NCI-H1092 treated with DMSO at 0.1 percent for 48 hours (cell line): ENCODE measurements at places on chromosomes 11 and 22.

DNA sequence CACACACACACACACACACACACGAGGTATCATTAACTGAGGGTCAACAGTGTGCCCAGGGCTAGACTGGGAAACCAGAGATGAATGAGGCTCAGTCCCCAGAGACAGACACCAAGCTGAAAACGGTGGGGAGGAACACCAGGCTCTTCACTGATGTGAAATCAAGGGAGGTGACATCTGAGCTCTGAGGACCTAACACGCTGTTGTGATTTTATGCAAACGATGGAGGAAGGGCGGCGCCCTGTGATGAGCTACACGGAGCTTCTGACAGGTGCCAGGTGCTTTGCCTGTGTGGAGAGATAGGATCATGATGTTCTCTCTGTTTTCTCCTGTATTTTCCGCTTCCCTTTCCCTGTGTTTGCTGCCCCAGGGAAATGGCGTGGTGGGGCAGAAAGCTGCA, 6.5 kb upstream of the CYB5R3 start:
- no peak for DNase-seq

DNA sequence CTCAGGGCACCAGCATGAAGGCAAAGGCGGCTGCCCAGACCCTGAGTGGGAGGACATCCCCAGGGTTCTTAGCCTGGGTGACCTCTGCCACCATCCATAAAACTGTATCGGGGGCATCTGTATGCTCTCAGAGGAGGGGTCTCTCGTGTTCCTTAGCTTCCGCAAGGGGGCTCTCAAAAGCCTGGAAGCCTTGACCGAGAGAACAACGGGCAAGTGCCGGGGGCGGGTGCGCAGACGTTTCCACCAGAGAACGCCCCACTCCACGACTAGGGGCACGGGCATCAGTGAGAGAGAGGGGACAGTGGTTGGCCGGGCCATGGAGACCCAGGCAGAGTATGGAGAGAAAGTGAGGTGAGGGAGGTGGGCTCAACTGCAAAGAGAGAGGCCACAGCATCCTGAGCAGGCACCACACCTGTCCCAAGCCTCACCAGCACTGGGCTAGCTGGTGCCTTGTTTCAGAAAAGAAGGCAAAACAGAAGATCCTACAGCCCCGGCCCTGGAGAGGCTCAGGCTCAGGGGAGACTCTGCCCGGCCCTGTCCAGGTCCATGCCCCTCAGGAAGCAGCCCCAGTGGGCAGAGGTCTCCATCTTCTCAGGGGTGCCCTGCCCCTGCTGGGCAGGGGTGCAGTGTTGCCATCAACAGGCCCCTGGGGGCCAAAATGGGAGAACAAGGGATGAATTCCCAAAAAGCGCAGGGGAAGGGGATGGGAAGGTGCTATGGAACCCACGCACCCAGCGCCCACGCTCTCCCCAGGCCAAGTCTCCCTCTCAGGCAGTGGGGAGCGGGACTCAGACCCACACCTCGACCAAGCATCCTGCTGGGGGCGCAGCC, 5.9 kb downstream of the TSPAN32 start:
- DNase-seq: no peak

DNA sequence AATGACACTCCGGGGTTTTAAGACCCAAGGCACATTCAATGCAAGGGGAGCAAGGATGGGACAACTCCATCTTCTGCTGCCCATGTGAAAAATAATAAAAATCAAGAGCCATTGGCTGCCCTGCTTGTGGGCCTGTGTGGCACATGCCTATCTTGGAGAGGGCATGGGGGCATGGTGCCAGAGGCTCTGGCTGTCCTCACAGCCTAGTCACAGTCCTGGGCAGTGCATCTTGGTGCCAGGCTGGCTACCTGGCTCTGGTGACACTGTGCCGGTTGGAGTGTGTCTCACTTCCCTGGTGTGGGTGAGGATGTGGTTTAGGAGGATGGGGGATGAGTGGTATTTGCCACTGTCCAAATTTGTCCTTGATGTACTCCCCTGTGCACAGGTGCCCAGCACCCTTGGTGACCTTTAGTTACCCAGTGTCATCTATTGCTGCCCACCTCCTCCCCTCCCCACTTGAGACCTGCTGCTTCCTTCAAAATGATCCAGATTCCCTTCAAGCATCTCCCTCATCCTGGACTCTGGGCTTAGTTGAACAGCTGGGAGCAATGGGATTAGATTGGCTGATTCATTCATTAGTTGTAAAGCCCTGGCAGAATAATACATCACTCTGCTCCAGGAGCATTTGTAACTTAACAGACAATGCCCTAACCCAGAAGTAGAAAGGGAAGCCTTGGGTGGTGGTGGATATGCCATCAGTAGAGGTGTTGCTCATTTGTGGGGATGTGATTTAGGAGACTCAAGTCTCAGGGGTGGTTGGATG, 4.6 kb downstream of the TMEM86A start:
- DNase-seq: no peak

- no peak for DNase-seq
Measured at GRCh38 chr11:131430473-131431208, 60.2 kb downstream of the NTM start.

DNA sequence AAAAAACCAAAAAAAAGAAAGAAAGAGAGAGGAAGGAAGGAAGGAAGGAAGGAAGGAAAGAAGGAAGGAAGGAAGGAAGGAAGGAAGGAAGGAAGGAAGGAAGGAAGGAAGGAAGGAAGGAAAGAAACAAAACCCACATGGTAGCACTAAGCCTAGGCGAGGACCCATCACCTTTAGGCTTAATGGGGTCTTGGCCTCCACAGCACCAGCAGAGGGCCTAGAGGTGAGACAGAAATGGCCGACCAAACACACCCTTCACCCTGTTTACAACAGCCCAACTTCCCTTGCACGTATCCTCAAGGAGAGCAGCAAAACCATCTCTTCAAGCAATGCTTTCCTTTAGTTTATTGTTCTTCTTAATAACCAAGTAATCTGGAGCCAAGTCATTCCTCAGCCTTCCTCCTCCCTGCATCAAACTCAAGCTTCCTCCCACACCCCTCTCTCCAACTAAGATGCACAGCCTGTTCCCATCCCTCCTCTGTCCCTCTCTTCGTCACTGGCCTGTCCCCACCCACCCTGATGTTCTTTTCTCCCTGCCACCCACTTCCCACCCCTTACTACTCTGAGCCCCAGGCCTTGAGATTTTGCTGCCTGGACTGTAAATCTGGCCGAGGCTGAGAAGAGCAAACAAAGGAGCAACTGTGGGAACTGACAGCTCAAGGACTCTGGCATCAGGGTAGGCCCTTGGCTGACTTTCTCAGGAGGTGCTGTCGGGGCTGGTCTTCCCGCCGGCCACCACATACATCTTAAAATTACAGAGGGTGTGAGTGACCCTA, 26.0 kb downstream of the POU2AF1 start:
- no peak for DNase-seq

- DNase-seq: no peak
Measured at GRCh38 chr11:72951888-72952287, 137.7 kb downstream of the ATG16L2 start.

- no peak for DNase-seq
Measured at GRCh38 chr11:68037411-68038225, 1.2 kb upstream of the TCIRG1 start.

DNA sequence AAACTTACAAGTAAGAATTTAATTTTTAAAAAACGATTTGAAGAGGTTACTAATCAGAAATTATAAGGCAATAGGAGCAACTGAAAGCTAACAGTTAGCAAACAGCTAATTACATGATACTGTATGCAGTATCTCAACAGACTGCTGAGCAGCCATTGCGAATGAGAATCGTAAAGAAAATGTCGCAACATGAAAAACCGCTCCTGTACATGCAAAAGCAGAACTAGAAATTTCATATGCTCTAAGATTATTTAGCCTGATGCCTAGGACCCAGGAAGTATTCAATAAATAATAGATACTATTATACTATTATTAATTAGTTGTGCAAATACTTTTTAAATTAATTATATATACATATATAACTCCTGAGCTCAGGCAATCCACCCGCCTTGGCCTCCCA, 48.7 kb upstream of the EP300 start:
- DNase-seq: no peak

GRCh38 chr11:30635401-30635989, 49.3 kb upstream of the MPPED2 start:
- DNase-seq: no peak

DNA sequence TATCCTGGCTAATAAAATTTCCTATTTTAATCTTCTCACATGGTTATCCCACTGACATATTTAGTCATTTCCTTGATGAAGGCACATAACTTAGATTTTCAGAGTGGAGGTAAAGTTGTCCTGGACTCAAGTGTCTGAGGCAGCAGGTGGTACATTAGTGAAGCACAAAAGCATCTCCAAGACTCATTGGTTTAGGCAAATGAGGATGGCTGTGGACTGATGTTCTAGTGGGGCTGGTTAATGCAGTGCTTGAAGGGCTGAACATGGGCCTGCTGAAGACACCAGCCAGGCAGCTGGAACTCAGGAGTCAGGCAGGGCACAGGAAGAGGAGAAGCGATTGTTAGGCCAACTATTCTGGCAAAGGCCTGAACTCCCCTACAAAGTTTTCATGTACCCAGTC, 76.3 kb upstream of the SESN3 start:
- DNase-seq: no peak

DNA sequence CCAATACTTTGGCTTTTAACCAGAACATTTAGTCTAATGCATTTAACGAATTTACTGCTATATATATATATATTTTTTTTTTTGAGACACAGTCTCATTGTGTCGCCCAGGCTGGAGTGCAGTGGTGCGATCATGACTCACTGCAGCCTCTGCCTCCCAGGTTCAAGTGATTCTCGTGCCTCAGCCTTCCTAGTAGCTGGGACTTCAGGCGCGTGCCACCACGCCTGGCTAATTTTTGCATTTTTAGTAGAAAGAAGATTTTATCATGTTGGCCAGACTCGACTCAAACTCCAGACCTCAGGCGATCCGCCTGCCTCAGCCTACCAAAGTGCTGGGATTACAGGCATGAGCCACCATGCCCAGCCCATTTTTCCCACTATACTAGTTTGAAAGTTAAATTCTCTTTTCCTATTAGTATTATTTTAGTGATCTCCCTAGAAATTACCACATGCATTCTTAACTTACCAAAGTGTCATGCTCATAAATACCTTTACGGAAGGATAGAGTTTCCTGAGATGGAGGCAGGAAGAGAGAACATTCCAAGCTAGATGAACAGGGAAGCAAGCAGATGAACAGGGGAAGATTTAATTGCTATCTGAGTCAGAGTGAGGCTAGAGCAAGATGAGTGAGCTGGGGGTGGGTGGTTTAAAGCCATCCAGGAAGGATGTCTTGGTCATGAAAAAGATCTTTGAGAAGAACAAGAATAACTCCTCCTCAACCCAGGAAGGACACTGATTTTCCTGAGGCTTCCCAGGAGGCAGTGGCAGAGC, 4.4 kb upstream of the PGAP2 start:
- DNase-seq: no peak

DNA sequence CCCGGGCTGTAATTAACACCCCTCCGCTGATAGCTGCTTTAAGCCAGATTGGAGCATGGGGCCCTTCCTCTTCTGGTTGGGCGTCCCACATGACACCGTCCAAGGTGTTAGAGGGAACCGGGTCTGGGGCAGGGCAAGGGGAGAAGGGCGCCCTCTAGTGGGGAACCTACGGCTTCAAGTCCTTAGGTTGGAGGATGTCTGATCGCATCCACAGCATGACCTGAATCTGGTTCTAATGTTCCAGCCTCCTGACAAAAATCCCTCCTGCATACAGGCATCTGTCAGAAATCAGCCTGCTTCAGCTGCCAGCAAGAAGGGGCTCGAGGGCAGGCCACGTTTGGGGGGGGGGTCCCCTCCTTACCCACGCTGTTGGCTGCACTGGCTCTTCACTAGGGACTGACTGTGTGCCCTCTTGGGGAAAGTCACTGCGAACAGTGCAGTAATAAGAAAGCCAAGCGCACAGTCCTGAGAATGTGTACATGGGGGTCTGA, 94.2 kb upstream of the TBCEL start:
- DNase-seq: peak; percentile 61

GRCh38 chr11:45879803-45880686, 5.4 kb upstream of the MAPK8IP1 start:
- no peak for DNase-seq

- no peak for DNase-seq
Measured at GRCh38 chr22:28142361-28142961, 223.4 kb upstream of the PITPNB start.

DNA sequence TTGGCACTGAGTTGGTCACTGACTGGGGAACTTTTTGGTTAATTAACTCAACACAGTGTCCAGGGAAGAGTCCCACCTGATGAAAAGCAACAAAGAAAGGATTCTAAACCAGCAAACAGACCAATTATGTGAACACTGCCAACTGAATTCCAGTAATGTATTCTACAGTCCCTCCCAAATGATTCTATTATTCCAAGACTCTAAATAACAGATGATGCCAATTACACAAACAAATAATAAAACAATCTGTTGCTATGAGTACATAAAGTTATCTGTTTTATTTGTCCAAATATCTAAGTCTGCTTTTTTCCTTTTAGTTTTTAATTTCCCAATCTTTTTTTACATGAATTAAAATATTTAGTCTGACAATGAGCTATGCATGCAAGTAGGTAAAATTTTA, 98.3 kb upstream of the TP53AIP1 start:
- no peak for DNase-seq

GRCh38 chr11:112817376-112817775, 143.8 kb upstream of the NCAM1 start:
- DNase-seq: no peak

DNA sequence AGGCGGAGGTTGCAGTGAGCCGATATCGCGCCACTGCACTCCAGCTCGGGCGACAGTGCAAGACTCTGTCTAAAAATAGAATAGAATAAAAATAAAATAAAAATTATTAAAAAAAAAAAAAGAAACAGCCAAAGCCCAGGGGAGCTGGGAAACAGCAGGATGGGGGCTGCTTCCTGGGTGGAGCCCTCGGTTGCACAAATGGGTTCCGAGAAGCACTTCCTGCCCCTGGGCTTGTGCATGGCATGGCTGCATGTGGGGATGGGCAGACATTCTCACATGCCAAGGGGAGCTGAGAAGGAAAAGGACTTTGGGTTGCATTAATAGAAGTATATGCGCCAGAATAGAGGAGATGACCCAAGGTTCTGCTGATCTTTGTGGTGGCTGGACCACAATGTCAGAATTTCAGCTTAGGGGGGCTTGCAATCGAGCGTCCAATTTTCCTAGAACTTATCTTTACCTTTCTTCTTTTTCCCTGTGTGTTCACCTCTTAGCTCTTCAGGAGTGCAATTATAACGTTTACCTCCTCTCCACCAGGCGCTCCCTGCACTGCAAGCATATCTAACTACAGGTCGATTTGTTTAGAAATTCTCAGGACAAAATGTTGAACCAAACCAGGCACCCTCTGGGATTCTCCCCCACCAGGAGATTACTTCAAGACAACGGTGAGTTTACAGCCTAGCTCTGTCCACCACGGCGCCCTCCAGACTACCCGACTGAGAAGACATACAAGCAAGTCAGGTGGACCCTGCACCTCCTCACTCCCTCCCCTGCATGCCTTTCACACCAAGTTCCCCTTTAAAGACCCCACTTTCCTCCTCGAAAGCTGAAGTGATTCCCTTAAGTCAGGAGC, 53.2 kb downstream of the SHISAL1 start:
- no peak for DNase-seq
